ENCODE measurements at places on chromosomes 1 and 21.

DNA sequence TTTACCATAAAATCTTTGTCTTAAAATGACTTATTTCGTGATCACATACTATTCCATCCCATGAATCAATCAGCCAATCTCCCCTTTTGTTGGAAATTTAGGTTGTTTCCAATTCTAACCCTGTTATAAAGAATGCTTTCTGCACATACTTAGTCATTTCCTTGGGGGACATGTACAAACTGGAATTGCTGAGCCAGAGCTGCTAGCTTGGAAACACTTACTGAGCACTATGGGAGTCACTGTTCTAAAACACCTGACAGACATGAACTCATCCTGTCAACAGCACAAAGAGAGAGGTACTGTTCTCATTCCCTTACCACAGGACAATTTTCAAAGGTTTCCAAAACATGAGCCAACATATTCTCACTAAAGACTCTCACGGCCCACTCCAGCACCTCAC lies 32.1 kb downstream of the AK2 start:
- DNase-seq: no peak

DNA sequence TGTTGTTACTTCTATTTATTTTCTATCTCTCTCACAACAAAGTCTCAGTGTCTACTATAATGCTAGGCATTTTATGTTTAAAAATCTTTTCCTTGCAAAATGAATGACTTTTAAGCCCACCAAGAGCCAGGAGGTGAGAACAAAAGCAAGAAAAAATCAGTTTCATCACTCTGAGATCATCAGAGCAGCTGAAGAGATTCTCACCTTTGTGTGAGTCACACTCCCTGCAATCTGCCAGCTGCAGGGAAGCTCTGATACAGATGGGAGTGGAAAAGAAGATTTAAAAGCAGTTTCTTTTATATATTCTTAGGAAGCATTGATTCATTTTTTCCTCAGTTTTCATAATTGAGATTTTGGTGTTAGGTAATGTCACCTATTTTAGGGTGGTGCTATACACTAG lies 107.6 kb downstream of the LHX9 start:
- no peak for DNase-seq

- DNase-seq: no peak
Measured at GRCh38 chr1:65255035-65255655, 54.2 kb upstream of the DNAJC6 start.

GRCh38 chr1:11421443-11421842 lies 57.5 kb upstream of the DISP3 start:
- DNase-seq: no peak

DNA sequence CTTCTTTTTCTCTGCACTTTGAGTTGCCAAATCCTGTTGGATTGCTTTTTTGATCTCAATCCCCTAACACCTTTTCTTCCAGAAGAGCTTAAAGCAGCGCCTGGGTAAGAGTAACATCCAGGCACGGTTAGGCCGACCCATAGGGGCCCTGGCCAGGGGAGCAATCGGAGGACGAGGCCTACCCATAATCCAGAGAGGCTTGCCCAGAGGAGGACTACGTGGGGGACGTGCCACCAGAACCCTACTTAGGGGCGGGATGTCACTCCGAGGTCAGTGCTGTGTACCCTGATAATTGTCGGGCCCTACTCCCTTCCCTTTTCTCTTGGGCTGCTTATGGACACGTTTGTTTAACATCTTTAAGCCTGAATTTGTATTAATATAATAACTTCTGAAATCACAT lies 8.3 kb downstream of the CHTOP start:
- DNase-seq: no peak

GRCh38 chr1:176541663-176542062 lies 78.7 kb downstream of the PAPPA2 start:
- no peak for DNase-seq

GRCh38 chr1:84505493-84506001 lies 639 bp upstream of the SPATA1 start:
- no peak for DNase-seq

- no peak for DNase-seq
Measured at GRCh38 chr1:173470608-173471007, 6.5 kb upstream of the PRDX6 start.

DNA sequence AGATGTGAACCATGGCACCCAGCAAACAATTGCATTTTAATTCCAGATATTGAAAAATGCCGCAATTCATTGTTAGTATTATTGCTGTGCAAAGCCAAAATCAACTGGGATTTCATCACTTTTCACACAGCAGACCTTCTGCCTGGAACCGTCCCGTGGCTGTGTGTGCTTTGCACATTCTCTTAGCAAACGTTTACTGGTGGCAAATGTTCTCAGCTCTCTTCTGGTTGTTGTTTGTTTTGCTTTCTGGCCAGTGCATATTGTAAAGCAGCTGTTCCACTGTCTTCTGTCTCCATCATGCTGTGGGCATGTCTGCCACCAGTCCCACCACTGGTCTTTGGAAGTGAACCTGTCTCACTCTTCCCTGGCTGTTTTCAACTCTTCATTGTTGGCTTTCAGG lies 19.8 kb upstream of the TTLL10 start:
- DNase-seq: no peak

GRCh38 chr1:164801791-164802502 lies 243.0 kb downstream of the PBX1 start:
- DNase-seq: no peak

DNA sequence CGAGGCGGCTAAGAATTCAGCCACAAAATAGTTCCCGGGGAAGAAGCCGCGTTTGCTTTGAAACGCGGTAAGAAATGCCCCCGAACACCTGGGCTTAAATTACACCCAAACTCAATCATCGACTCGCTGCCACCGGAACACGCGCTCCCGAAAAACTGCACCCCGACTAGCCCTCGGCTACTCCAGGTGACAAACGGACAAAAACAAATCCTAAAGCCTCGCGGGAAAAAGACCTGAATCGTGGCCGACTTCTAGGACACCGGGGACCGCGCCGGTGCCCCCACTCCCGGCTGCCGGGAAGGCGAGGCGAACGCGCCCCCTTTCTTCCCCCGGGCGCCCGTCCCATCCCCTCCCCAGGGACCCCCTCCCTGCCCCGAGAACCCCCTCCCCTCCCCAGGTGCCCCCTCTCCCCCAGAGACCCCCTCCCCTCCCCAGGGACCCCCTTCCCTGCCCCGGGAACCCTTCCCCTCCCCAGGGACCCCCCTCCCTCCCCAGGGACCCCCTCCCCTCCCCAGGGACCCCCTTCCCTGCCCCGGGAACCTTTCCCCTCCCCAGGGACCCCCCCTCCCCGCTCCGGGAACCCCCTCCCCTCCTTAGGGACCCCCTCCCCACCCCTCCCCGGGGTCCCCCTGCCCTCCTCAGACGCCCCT lies 628 bp downstream of the C1orf159 start:
- DNase-seq: no peak

- DNase-seq: no peak
Measured at GRCh38 chr1:187078321-187078720, 249.6 kb downstream of the PLA2G4A start.

DNA sequence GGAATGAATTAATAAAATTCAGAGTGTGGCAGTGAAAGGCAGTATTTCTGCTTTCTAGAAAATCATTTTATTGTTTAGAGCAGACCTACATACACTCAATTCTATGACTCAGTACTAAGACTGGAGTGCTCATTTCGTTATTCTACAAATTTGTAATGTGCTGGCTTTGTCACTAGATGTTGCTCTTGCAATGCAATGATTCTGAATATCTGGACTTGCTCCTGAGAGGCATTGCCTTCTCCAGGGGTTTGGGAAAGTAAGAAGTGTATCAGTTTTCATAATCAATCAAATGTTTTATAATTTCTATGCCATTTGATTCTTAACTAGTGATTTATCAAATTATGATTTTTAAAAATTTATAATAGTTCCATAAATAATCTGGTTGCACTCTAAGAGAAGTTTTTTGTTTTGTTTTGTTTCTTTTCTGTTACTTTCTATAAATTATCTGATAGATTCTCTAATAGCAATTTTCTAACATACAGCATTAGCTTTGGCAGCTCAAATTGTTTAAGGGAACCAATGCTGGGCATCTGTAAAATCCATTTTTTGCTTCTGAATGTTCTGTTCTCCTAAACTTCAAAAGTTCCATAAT lies 280.5 kb upstream of the SGIP1 start:
- no peak for DNase-seq

GRCh38 chr1:225442123-225442505 lies 14.3 kb upstream of the LBR start:
- no peak for DNase-seq

GRCh38 chr1:93468662-93469061 lies 20.7 kb downstream of the FNBP1L start:
- DNase-seq: no peak

- DNase-seq: no peak
Measured at GRCh38 chr1:56788588-56788987, 30.6 kb downstream of the FYB2 start.

DNA sequence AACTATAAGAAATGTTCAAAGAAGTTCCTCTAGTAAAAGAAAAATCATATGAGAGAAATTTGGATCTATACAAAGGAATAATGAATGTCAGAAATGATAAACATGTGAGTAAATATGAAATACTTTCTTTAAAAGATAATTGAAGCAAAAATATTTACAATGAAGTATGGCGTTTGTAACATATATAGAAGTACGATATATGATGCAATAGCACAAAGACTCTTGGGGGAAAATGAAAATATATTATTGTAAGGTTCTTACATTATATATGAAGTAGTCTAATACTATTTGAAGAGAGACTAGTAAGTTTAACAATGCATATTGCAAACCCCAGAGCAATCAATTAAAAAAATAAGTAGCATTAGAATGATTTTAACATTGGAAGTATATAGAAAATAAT lies 20.3 kb upstream of the CCN1 start:
- DNase-seq: no peak

DNA sequence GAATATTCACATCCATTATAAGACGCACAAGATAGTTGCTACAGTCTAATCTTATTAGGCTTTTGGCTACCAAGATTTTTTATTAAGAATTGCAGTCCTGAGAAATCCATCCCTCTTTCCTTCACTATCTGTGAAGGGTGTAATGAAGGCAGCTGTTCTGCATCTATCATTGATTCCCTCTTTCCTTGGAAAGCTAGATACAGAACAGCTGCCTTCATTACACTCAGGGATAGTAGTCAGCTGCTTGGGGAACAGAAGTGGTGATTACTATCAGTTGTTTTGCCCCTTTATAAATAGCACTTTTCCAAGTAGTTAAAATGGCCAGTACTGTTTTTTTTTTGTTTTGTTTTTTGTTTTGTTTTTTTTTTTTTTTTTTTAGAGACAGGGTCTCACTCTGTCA lies 70.2 kb downstream of the IARS2 start:
- no peak for DNase-seq

DNA sequence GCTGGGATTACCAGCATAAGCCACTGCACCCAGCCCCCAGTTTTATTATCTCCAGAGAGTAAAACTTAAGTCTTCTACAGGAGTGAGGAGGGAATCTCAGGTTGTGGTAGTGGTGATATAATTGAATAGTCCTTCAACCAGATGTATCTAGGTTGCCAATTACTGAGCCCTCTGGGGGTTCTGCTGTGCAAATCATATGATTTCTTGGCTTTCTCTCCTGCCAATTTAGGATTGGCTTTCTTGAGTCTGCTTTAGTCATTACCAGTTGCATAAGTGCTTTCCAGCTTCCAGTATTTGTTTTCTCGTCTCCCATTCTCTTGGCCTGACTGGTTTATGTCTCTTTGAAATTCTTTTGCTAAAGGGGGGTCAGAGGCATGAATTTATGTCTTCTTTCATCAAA lies 11.1 kb downstream of the CPT2 start:
- no peak for DNase-seq

GRCh38 chr1:27406362-27406680 lies 13.9 kb downstream of the GPR3 start:
- no peak for DNase-seq

- DNase-seq: no peak
Measured at GRCh38 chr1:225745273-225745672, 32.4 kb upstream of the SRP9 start.

GRCh38 chr1:115690972-115691371 lies 49.2 kb downstream of the VANGL1 start:
- DNase-seq: no peak

- peak; percentile 64 for DNase-seq
Measured at GRCh38 chr1:205977402-205978014, 25.7 kb downstream of the RAB7B start.

- DNase-seq: no peak
Measured at GRCh38 chr1:161951646-161952045, 72.0 kb downstream of the OLFML2B start.

DNA sequence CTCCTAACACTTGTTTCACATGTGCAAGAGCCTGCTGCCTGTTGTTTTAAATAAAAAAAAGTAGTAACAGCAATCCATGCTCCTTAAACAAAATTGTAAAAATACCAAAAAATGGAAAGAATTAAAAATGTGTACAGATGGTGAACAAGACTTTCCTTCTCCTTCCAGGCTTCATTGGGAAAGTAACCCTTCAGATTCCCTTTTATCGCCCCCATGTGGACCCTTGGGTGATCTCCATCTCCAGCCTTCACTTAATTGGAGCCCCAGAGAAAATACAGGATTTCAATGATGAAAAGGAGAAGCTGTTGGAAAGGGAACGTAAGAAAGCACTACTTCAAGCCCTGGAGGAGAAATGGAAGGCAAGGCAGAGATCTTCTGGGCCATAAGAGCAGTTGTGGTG lies 14.2 kb downstream of the VPS13D start:
- no peak for DNase-seq

- no peak for DNase-seq
Measured at GRCh38 chr1:29628190-29628589, 391.9 kb downstream of the PTPRU start.

GRCh38 chr21:45364468-45365185 lies 40.3 kb upstream of the COL18A1 start:
- DNase-seq: no peak

DNA sequence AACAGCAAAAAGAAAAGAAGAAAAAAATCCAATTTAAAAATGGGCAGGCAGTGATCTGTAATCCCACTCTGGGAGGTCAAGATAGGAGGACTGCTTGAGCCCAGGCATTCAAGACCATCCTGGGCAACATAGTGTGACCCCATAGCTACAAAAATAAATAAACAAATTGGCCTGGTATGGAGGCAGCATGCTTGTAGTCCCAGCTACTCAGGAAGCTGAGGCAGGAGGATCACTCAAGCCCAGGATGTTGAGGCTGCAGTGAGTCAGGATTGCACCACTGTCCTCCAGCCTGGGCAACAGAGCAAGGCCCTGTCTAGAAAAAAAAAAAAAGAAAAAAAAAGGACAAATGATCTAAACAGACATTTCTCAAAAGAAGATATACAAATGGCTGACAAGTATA lies 99.6 kb downstream of the EIF4G3 start:
- no peak for DNase-seq

GRCh38 chr21:34042735-34043134 lies 30.6 kb upstream of the MRPS6 start:
- DNase-seq: no peak

- DNase-seq: no peak
Measured at GRCh38 chr1:11802616-11802972, 3.2 kb downstream of the MTHFR start.

- no peak for DNase-seq
Measured at GRCh38 chr1:219703368-219703639, 90.4 kb upstream of the ZC3H11B start.

- DNase-seq: no peak
Measured at GRCh38 chr1:147341246-147341645, 98.8 kb downstream of the CHD1L start.
